ENCODE measurements at places on chromosomes 1 and 21. TPM values are rescaled to one million over a fixed set of nuclear protein-coding genes. Genes with fewer than 3 reads are reported as not detected.

DNA sequence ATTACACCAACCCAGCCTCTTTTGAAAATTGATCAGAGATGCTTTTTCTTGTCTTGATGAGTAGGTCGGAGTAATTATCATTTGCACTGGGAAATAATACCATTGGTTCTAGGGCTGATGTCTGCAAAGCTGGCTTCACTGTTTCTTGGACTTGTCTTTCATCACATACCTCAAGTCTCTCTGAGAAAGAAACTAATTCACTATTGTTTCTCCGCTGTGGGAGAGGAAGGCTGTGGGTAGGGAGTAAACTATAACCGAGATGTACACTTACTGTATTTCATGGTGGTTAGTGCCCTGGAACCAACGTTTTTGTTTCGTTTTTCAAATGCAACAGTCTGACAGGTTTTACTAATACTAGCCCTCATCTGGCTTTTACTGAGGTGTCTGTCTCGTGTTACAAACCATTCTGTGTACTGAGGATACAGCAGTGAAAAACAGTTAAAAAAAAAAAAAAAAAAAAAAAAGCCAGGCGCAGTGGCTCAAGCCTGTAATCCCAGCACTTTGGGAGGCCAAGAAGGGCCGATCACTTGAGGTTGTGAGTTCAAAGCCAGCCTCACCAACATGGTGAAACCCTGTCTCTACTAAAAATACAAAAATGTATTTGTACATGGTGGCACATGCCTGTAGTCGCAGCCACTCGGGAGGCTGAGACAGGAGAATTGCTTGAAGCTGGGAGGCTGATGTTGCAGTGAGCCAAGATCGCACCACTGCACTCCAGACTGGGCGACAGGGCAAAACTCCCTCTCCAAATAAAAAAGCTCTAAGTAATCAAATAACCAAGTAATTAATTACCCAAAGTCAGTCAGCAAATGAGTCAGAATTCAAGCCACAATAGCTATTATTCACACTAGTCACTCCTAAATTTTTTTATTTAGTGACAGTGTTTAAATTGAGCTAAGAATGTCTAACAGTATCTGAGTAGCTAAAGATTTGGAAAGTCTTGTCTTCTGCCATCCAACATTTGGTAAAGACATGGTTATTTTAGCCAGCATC, 23.3 kb downstream of the TOMM20 start:
- no peak for DNase-seq

- no peak for DNase-seq
Measured at GRCh38 chr1:75554181-75554580, 56.7 kb downstream of the SLC44A5 start.

DNA sequence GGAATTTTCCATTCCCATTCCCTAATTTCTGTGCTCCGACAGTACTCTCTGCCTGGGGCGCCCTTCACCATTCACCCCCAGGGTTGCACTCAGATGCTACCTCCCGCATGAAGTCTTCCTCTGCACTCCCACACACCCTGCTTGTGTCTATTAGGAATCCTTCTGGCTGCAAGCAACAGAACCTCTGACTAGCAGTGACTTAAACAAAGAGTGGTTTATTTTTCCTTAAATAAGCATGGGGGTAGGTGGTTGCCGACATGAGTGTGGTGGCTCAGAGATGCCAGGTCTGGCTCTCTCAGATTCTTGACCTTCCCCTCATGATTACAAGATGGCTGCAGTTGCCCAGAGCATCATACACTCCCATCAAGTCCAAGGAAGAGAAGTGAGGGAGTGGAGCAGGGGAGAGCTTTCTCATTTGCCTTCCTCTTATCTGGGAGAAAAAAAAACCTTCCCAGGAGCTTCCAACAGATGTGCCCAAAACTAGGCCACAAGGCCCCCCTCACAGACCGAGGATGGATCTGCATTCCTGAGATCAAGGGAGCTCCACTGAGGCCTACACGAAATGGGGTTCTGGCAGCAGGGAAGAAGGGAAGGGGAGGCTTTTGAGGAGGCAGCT, 49.6 kb upstream of the LBR start:
- DNase-seq: no peak

DNA sequence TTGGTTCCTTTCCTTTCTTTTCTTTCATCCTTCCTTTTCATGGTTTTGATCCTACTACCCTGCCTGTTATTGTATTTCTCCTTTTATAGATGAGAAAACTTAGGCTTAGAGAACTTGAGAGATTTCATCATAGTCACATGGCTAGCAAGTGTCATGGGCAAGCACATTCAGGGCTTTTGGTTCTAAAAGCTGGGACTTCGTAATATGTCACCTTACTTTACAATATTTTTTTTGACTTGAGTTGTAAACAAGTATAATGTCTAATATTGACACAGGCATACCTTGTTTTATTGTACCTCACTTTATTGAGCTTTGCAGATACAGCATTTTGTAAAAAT, 70.7 kb downstream of the MTR start:
- DNase-seq: no peak

DNA sequence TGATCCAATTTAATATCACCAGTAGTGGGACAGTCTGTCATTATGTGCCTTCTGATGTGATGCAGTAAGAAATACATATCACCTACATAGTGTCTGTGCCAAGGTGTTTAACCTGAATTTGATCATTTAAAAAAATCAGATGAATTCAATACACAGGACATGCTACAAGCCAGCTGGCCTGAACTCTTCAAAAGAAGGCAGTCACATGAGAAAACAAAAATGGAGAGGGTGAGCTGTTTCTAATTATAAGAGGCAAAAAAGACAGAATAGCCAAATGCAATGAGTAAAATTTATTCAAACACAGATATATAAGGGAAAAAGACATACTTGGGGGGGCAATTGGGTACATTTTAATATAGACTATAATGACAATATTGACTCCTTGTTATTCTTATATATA, 66.5 kb downstream of the ST3GAL3 start:
- DNase-seq: no peak

Gene ATP5IF1
- 76.4 TPM for total RNA-seq

DNA sequence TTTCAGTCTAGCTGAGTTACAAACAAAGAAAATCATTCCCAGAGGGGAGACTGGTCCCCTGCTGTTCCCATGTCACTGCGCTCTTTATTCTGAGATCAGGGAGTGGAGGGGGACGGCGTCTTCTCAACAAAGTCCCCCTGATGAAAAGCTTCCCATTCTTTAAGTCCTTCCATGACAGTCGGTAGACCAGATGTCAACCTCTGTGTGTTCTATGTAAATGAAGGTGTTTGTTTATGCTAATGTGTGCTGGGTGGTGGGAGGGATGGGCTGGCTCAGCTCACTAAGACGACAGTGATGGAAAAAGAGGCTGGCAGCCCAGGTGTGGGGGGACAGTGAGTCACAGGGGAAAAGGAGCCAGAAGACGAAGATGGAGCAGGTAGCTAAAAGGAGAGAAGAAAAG, 148.2 kb upstream of the KLHDC7A start:
- DNase-seq: no peak

DNA sequence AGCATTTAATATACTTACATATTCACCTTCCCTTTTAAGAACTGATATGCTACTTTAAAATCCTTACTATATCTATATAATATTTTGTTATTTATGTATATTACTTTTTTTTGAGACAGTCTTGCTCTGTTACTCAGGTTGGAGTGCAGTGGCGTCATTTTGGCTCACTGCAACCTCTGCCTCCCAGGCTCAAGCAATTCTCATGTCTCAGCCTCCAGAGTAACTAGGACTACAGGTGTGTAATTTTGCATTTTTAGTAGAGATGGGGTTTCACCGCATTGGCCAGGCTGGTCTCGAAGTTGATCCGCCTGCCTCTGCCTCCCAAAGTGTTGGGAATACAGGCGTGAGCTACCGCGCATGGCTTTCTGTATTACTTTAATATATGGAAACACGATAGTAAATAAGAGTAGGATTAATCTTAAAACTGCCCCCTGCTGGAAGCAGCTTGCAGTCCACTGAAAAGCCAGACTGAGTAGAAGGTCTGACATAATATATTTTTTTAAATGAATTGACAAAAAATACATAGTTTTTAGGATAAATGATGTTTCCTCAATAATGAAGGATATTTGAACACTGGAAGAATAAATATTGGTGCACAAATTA, 24.4 kb downstream of the RCAN3 start:
- DNase-seq: no peak

Gene TRMT1L
- total RNA-seq: 21.7 TPM

Gene MPZ
- total RNA-seq: 7.1 TPM

GRCh38 chr1:229098903-229099578, 171.9 kb upstream of the RAB4A start:
- DNase-seq: no peak

- DNase-seq: no peak
Measured at GRCh38 chr1:86105533-86105866, 51.1 kb downstream of the COL24A1 start.

Gene TAS1R1
- total RNA-seq: 0.72 TPM

DNA sequence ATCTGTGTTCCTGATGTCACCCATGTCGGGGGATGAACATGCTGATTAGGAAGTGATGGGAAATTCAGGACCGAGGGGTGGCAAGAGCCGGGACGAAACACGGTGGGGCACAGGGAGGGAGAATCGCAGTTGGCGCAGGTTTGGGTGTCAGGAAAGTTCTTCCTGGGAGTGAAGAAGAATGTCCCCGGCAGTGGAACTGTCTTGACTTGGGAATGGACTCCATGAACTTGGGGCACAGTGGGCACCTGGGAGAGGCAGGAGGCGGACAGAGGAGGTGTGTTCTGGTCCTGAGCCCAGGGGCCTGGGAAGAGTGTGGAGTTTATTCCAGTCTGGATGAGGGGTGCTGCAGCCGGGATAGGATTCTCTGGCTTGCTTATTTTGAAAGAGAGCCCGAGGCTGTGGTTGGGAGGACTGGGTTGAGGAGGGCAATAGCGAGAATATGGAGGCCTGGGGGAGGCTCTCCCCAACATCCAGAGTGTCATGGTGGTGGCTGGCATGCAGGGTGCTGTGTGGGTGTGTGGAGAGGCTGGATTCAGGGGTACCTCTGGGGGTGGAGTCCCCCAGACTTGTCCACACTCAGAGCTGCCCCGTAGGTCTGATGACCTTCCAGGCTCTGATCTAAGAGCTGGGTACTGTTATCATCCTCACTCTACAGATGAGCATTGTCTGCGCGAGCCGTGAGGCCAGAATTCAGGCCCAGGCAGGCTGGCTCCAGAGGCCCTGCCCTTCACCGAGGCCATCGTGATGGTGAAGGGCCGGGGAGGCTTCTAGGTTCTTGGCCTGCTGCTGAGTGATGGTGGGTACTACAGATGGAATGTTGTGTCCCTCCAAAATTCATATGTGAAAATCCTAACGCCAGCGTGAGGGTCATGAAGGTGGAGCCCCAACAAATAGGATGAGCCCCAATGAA, 274.5 kb upstream of the C1orf174 start:
- DNase-seq: peak; percentile 54

DNA sequence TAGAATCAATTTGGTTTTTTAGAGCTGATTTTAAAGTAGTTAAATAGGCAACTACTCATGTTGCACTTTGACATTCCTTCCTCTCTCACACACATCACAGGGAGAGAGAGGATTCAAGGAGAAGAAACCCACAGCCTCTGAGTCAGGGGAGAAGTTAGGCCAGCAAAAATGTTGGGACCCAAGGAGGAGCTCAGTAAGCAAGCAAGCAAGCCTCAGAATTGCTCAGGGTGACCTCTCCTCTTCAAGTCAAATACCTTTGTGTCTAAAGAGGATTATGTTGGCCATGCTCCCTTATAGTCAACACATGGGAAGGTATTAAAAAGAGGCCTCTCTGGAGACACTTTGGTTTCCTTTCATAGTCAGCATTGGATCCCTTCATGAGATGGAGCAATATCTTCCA, 80.5 kb upstream of the WARS2 start:
- DNase-seq: no peak

- DNase-seq: no peak
Measured at GRCh38 chr1:150876119-150876454, 312 bp downstream of the ARNT start.

Gene KRTAP19-1
- not detected for total RNA-seq

DNA sequence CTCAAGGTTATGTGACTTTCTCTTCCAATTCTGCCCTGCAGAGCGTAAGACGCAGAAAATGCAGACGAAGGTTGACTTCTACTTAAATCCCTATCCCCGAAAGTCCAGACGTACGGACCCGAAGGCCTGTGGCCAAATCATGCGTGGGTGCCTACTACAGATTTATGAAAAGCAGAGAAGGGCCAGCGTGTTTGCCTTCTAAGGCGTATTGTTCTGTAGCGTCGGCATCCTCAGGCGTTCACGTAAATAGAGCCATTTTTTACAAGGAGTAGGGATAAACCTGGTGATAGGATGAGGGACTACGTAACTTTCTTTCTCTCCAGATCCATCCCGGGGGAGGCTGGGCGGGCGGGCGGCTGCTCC, 222 bp upstream of the GIPC2 start:
- no peak for DNase-seq

DNA sequence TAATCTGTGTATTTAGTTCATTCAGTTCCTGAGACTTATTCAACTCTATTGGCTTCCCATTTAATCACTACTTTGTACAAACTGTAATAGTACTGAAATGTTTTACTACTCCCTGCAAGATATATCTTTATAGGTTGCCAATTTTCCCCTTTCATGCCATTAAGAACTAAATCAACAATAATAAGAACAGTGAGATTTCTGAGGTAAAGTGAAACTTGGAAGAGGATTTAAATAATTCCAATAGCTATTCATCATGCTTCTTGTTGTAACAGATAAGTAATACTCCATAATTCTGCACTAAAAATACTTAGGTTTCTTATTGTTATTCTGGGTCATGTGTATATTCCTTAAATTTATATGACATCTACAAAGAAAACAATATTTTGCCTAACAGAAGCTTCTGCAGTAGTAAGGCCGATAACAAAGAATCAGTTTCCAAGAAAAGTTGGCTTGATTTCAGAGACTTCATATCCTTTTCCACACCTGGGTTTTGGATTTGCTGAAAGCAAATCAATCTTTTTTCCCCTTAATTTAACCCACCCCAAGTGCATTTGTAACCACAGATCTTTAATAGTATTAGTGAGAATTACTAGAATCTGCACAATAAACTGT, 258.3 kb downstream of the FAF1 start:
- no peak for DNase-seq

GRCh38 chr1:52738148-52738547, 11.9 kb downstream of the ZYG11B start:
- no peak for DNase-seq

- DNase-seq: no peak
Measured at GRCh38 chr1:212287261-212287895, 2.2 kb downstream of the PPP2R5A start.

Gene WNT3A
- total RNA-seq: not detected

DNA sequence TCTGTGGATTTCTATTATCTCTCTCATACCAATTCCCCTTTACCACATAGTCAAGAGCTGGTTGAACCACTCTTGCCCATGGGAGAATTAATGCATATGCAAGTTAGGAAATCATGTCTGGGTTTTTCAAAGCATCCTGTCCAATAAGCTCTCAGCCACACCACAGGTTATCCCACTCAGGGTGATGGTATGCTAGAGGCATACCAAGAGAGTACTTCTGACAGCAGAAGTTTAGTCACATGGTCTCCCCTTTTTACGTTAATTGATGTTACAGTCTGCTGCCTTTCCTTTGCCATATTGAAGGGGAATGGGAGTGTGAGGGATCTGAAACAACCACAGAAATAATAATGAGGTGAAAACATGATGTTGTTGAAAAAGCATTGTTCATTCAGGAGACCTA, 135.8 kb upstream of the PBX1 start:
- DNase-seq: no peak

GRCh38 chr1:5340560-5341130, 651.6 kb downstream of the NPHP4 start:
- no peak for DNase-seq

All from spleen (tissue), 13 donors.